Aortic smooth muscle cell (primary cell): ENCODE measurements at places on chromosomes 11 and 22. TPM values are rescaled to one million over a fixed set of nuclear protein-coding genes. Genes with fewer than 3 reads are reported as not detected.

The SSTR3 gene
- total RNA-seq = not detected in 2 replicates

The UPK3A gene
- total RNA-seq = not detected in 2 replicates

The SEZ6L gene
- total RNA-seq = not detected in 2 replicates

The TUT1 gene
- 5.4 and 6.4 TPM in 2 replicates for total RNA-seq

The AGBL2 gene
- 1.2 and 1.6 TPM in 2 replicates for total RNA-seq
